NCI-H2107 (cell line): ENCODE measurements at places on chromosomes 13 and 19.

DNA sequence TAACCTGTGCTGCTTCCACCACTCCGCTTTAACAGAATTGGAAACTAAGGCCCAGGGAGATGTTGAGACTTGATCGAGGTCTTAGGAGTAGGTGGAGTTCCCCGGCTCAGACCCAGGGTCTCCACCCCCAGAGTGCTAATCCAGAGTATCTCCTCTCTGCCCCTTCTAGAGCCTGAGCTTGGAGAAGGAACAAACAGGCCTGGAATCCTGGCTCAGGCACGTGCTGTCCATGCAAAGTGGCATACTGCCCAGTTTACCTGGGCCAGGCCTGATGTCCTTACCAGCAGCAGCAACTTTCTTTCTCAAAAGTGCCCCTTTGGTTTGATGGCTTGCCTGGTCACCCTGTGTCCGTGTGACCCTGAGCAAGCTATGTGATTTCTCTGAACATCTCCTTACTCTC is 3.7 kb downstream of the SYNGR4 start:
- no peak for DNase-seq

DNA sequence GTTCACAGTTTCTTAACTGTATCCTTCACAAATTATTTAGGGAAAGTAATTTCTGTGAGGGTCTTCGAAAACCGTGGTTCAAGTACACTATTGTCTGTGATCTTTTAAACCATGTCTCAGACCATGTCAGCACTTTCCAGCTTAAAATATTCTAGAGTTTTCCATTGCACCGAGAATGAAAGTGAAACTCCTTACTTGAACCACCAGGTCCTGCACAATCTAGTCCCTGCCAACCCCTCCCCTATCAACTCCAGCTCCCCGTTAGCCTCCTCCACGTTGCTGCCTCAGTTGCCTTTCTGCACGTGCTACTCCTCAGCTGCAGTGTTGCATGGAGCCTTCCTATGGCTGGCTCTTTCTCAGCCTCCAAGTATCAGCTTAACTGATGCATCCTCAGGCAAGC is 7.2 kb upstream of the STARD13 start:
- DNase-seq: no peak

DNA sequence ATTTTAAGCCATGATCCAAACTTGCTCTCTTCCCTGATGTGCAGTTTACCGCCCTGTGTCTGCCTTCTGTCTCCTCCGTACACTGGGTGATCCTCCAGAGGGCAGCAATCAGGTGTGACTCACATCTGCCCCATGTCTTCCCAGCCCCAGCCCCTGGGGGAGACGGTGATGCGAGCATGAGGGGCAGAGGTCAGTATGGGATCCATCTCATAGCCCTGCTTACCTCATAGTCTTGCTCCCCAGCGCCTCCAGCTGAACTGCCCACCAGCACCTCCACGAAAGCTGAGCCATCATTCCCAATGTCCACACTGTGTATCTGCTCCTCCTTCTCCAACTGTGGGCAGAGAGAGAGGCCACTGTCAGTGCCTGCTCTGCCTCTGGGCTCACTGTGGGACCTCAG is 14.6 kb downstream of the XRCC1 start:
- DNase-seq: no peak

- no peak for DNase-seq
Observed at GRCh38 chr13:95091755-95092154, 209.5 kb downstream of the ABCC4 start.

DNA sequence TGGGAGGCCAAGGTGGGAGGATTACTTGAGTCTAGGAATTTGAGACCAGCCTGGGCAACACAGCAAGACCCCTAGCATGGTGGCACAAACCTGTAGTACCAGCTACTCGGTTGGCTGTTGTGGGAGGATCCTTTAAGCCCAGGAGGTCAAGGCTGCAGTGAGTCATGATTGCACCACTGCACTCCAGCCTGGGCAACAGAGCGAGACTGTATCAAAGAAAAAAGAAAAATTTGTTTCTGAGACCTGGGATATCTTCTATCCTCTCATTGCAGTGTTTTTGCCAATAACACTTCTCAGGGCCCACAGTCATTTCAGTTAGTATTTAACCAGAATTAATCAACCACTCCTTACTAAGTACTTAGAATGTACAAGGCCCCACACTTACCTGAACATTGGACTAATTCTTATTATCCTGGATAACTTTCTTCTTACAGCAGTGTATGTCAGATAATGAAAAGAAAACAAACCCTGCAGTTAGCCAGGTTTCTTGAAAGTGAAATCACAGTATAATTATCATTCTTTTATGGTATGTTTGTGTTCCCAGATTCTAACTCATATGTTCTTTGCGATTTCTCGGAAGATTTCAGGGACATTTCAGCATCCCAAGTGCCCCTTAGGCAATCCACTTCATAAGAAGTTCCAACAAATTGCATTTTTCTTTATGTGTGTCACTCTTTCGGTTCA is 75.6 kb upstream of the KLF5 start:
- no peak for DNase-seq

- DNase-seq: no peak
Observed at GRCh38 chr19:8302357-8302691, 5.8 kb downstream of the CD320 start.

- no peak for DNase-seq
Observed at GRCh38 chr13:83794583-83794982, 87.7 kb downstream of the SLITRK1 start.

GRCh38 chr13:94261163-94261562 is 218.3 kb downstream of the DCT start:
- no peak for DNase-seq

GRCh38 chr19:45066921-45067661 is 9.2 kb downstream of the ZNF296 start:
- no peak for DNase-seq

- no peak for DNase-seq
Observed at GRCh38 chr13:24984134-24984533, 111.8 kb upstream of the PABPC3 start.

DNA sequence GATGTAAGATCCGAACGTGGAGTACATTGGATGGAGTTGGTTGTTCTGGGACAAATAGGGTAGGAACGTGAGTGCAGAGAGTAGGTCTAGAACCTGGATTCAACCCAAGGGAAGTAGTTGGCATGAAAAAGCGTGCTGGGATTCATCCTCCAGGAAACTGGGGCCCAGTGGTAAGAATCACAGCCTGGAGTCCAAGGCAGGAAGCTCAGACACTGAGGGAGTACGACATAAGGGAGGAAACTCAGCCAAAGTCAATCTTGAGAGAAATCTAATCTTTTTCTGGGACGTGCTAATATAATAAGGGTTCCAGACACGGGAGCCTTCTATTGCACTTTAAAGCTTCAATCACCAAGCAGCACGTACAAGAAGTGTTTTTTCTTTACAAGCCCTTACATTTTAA is 46.4 kb downstream of the DLEU7 start:
- DNase-seq: no peak

- DNase-seq: no peak
Observed at GRCh38 chr19:7428651-7429113, 60.2 kb downstream of the PEX11G start.

GRCh38 chr13:30499338-30499737 is 33.6 kb upstream of the HMGB1 start:
- DNase-seq: no peak

GRCh38 chr19:7981199-7981598 is 24.2 kb downstream of the ELAVL1 start:
- no peak for DNase-seq

DNA sequence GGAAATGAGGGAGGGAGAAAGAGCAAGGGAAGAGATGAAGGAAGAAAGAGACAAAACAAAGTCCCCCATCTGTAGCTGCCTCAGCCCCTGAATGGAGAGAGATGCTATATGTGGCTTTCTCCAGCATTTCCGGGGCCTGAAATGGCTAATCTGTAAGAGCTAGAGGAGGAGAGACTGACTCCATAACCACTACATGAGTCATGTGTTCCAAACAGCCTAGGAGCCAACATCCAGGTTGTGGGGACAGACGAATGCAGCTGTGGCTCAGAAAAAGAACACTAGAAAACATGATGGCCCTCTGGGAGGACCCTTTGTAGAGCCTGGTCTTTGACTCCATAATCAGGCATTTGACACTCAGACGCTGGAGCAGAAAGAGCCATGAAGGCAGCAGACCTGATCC is 292.0 kb upstream of the ZNF507 start:
- no peak for DNase-seq

DNA sequence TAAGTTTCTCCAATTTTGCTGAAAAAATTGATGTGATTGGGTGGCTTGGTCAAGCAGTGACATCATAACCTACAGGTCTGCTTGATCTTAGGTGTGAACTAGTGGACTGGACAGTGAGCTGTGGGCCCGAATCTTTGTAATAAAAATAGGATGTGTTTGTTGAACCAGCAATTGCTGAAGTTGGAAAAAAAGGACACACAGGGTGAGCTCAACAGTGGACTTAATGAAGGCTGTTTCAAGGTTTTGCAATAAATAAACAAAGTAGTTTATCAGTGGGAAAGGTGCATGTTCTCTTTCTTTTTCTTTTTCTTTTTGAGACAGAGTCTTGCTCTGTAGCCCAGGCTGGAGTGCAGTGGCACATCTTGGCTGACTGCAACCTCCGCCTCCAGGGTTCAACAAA is 30.3 kb upstream of the ZNF726 start:
- DNase-seq: no peak

DNA sequence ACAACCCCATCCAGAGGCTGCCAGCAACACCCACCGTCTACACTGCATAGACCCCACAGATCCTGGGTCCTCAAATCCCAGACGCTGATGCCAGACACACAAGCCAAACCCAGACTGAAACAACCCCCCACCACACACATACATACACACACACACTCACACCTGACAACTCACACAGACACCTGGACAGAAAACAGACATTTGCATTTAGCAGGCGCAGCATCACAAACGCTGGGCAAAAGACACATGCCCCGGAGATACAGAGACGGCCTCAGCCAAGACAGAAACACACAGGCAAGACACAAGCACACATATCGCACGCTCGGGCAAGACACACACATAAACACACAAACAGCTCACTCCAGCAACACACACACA is 1.3 kb downstream of the BBC3 start:
- DNase-seq: no peak

- DNase-seq: no peak
Observed at GRCh38 chr19:12293777-12294248, 870 bp downstream of the ZNF44 start.

GRCh38 chr19:7682175-7682855 is 1.7 kb downstream of the TRAPPC5 start:
- DNase-seq: no peak

- DNase-seq: no peak
Observed at GRCh38 chr13:109685203-109685602, 101.2 kb downstream of the IRS2 start.

DNA sequence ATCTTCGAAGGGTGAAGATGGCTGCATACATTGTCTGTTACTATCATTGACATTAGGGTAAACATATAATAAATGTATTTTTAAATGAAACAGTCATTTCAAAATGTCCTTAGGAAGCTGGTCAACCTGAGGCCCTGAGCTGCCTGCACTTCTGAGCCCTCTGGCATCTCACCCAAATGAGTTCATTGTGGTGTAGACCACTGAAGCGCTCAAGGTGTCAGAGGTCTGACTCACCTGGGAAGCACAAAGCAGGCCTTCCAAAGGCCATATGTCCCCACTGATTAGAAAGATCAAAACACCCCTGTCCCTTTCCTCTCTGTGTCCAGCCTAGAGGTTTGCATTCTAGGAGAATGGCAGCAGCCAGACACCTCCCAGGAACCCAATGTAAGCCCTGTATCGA is 59.6 kb downstream of the COL4A2 start:
- no peak for DNase-seq

DNA sequence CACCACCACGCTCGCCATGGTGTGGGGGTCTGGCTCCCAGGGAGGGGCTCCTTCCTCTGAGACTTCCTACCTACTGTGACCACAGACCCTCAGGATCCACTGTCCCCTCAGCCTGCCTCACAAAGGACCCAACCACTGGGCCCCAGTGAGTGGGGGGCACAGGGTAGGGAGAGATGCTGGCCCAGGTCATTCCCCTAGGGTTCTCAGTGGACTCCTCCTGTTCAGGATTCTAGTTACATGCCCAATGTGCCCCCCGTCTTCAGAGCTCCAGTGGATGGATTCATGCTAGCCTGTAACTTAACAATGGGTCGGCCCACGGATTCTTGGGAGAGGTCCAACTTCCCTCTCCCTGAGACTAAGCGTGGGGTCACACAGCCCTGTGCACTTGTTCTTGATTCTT is at the start of gene TSKS:
Gene TSKS (minus strand): TSS at position 77 of the 400 bp plus-strand sequence. CDS start 59 bp downstream, at position 18.
- no peak for DNase-seq

GRCh38 chr13:98496479-98496791 is 80.5 kb downstream of the STK24 start:
- DNase-seq: no peak

- DNase-seq: no peak
Observed at GRCh38 chr19:42017040-42017439, 23.0 kb upstream of the ATP1A3 start.

DNA sequence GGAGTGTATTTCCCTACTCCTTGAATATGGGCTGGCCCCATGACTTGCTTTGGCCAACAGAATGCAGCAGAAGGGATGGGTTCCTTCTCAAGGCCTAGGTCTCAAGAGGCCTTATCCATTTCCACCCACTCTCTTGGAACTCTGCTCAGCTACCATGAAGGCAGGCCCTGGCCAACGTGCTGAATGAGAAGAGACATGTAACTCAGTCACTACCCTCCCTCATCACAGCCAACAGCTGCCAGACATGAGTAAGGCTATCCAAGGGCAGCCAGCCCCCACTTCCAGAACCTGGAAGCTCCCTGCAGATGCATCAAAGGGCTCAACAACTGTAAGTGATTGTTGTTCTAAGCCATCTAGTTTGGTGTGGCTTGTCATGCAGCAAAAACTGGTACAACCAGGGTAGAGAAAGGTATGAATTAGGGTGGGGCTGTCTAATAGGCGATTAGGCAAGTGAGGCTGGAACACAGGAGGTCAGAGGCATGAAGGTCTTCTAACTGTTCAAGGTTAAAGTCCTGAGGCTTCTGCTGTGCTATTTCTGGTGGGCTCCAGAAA is 1.4 kb upstream of the RASL11A start:
- no peak for DNase-seq

DNA sequence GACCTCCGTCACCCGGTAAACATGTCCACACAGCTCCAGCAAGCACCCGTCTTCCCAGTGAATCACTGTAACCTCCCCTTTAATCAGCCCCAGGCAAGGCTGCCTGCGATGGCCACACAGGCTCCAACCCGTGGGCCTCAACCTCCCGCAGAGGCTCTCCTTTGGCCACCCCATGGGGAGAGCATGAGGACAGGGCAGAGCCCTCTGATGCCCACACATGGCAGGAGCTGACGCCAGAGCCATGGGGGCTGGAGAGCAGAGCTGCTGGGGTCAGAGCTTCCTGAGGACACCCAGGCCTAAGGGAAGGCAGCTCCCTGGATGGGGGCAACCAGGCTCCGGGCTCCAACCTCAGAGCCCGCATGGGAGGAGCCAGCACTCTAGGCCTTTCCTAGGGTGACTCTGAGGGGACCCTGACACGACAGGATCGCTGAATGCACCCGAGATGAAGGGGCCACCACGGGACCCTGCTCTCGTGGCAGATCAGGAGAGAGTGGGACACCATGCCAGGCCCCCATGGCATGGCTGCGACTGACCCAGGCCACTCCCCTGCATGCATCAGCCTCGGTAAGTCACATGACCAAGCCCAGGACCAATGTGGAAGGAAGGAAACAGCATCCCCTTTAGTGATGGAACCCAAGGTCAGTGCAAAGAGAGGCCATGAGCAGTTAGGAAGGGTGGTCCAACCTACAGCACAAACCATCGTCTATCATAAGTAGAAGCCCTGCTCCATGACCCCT is 9.0 kb upstream of the CEACAM5 start:
- DNase-seq: no peak
